ENCODE measurements at places on chromosomes 12 and 14.

- DNase-seq = no peak
Observed at GRCh38 chr12:104204690-104205480, 10.7 kb upstream of the TXNRD1 start.

GRCh38 chr14:77139540-77140358, 1.8 kb downstream of the ZDHHC22 start:
- DNase-seq = no peak

- DNase-seq = no peak
Observed at GRCh38 chr12:124864326-124864752, 675 bp upstream of the SCARB1 start.

GRCh38 chr14:20794644-20795369, 7.8 kb downstream of the RNASE1 start:
- no peak for DNase-seq

DNA sequence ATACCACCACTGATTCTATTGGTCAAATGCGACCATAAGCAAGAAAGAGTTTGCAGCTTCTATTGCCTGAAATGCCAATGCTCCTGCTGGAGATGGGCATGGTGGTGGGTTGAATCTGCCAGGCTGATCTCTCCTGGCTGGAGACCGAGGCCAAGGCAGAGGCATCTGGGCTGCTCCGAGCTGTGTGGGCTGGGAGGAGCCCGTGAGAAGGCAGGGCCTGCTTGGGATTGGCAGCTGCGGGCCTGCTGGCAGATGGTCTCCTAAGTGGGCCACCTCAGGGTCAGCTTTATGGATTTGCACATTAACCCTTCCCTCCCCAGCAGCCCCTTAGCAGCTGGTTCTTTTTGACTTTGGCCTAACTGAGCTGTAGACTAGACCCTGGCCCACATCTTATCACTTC, 25.4 kb downstream of the SRRM4 start:
- no peak for DNase-seq

DNA sequence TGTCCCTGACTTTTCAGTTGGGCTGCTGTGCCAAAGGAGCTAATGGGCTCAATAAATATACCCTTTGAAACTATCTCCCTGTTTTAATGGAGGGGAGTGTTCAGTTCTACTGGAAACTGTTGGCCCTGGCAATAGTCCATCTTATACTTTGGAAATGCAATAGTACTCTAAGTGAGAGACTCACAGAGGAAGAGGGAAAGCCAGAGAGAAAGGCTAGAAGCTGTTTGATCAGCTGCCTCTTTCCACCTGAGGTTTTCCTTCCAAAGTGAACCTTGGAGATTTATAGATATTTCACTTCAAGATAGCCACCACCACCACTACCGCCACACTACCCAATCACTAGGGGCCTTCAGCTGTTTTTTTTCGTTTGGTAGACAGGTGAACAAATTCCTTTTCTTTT, 93.6 kb upstream of the CCDC91 start:
- no peak for DNase-seq

DNA sequence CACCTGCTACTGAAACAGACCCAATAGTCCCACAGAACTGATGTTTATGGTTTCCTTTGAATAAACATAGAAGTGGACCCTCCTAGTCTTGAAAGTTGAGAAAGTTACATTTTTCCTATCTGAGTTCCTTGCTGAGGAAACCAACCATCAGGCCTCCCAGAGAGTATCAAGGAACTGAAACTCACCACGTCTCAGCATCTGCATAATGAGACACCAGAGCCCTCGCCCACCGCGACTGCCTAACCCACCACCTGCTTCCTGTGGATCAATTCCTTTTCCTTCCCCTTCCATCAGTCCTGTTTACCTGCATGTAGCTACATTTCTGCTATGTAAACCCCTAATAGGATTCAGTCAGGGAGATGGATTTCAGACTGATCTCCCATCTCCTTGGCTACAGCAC, 443.2 kb upstream of the TMEM132C start:
- no peak for DNase-seq

DNA sequence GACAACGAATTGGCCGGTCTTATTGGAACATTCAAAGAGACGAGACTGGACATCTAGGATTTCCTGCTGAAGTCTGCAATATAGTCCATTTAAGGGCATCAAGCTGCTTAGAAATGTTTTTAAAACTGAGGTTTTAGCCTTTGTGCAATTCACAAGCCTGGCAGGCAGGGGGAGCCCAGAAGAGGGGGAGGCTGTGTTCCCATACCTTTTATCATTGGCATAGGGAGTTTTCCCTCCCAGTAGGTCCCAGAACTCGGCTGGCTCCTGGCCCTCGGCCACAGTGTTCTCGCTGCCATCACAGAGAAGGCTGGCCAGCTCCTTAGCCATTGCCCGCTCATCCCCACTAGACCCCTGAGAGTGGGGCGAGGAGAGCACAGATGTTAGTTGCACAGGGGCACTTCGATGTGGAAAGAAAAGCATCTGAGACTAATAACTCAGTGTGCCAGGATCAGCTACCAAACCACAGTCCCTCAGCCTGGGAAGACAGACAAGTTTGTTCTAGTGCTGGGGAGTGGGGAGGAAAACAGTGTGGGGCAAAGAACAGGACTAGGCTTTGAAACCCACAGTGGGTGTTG, 15.1 kb downstream of the AVIL start:
- DNase-seq = no peak

GRCh38 chr12:129909051-129910020, 5.5 kb upstream of the TMEM132D start:
- DNase-seq = no peak

- DNase-seq = no peak
Observed at GRCh38 chr12:78959556-78959955, 95.0 kb downstream of the SYT1 start.

GRCh38 chr14:64838656-64839055, 41.1 kb downstream of the SPTB start:
- DNase-seq = no peak

DNA sequence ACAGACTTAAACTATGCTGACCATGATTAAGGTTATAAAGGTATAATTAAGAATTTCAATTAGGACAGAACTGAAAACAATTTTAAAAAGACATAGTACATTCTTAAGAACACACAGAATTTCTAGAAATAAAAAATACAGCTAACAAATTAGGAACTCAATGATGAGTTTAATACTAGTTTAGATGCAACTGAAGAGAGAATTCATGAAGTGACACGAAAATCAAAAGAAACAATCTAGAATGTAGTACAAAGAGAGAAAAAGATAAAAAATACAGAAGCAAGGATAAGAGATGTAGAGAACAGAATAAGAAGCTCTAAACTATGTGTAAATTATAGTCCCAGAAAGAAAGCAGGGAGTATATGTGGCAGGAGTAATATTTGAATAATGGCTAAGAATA, 187.8 kb upstream of the KRR1 start:
- DNase-seq = no peak

DNA sequence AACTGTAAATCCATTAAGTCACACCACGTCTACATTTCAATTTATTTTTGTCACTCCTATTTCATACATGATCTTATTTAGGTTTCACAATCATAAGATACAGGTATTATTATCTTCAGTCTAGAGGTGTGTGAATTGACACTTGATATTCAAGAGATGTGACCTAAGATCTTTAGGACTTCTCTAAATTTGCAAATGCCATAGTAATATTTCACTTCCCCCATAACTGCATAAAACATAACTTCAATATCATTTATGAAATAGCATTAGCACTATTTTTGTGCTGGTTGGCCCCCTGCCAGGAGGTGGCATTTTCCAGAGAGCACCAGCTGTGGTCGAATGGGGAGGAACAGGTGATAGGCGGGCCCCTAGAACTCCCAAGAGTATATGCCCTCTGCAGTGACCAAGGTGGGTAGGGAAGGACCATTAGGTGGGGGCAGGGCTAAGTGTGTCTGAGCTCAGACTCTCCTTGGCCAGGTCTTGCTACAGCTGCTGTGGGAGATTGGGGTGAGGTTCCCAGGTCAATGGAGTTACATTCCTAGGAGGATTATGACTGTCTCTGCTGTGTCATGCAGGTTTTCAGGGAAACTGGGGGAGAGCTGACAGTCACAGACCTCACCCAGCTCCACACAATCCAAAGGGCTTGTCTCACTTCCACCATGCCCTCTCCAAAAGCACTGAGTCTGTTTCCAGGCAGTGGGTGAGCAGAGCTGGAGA, 49.2 kb upstream of the ERGIC2 start:
- no peak for DNase-seq

DNA sequence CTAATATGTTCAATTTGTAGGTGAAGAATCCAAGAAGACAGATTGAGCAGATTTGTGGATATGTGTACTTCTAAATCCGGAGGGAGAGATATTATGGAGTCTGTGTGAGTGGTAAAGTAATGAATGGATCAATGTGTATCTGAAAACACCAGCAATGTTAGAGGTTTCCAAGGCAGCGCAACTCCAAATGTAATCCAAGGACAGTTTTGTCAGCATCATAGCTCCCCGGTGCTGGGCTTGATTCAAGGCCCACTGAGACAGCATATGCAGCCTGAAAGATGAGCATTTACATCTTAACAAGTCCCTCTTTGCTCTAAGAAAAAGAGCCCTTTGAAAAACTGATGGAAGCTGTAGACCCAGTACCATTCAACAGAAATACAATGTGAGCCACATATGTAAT, 38.3 kb upstream of the FRMD6 start:
- no peak for DNase-seq

- DNase-seq = no peak
Observed at GRCh38 chr14:61121355-61121787, 140.3 kb downstream of the SLC38A6 start.

DNA sequence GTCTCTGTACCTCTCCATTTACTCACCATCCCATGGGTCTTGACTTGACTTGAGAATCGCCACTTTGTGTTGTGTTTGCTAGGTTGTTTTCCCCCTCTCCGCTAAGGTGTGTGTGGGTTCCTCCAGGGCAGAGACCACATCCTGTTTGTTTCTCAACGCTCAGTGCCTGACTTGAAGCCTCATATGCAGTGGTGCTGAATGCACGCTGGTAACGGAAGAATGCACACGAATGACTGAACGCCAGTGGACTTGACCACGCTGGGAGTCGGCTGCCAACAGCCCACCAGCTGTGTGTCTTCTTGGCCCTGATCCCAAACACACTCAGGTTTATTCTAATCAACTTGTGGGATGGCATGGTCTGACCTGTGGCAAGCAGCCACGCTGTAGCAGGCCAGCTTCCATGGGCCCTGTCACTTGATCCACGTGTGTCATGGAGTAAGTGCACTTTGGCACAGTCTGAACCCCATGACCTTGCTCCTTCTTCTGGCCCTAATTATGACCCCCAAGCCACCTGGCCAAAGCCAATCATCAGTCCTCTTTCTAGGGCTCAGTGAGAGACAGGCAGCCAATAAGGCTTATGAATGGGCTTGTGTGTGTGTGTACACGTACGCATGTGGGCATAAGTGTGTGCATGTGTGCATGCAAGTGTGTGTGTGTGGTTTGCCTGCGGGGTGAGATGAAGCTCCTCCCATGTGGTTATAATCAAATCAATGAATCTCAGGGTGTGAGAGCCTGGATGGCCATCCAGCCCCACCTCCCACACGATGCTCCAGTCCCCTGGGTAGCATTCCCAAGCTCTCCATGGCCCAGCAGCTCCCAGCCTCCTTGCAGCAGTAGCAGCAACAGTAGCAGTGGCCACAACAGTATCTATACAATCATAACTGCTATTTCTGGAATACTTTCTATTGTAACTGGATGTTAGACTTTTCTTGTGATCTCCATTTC, 6.4 kb upstream of the TC2N start:
- peak; percentile 67 for DNase-seq

GRCh38 chr14:36478782-36479181, 41.2 kb downstream of the NKX2-1 start:
- DNase-seq = no peak

DNA sequence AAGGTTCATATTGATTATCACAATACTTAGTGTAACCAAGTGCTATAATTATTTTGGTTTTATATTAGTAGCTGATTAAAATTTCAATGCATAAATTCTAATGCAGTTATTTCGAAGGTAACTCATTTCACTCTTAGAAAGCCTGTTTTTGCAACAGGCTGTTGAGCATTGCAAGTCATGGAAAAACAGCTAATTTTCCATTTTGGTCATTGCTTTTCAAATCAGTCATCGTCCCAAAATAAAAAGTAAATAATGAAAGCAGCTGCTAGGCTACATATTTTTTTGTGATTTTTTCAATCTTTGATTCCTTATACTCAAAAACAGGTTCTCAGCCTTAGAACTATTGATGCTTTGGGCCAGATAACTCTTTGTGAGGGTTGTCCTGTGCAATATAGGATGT, 22.9 kb downstream of the VEZT start:
- DNase-seq = no peak

GRCh38 chr12:90653040-90653439, 301.9 kb downstream of the CCER1 start:
- no peak for DNase-seq

DNA sequence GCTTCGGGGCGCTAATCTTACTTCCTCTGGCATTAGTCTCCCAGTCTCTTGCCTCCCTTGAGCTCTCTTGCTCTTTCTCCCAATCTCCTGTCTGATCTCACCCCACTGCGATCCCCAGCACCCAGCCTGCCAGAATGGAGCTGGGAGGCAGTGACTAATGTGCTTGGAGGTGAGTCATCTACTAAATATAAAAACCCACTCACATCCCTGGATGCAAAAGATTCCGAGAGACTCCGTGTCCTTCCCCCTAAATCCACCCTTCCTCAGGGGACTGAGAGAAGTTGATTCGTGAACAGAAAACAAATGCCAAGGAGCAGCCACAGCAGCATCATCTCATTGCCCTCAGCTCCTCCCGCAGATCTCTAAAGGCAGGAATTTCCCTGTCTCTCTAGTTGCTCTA, 45.7 kb upstream of the KCNA5 start:
- DNase-seq = no peak

DNA sequence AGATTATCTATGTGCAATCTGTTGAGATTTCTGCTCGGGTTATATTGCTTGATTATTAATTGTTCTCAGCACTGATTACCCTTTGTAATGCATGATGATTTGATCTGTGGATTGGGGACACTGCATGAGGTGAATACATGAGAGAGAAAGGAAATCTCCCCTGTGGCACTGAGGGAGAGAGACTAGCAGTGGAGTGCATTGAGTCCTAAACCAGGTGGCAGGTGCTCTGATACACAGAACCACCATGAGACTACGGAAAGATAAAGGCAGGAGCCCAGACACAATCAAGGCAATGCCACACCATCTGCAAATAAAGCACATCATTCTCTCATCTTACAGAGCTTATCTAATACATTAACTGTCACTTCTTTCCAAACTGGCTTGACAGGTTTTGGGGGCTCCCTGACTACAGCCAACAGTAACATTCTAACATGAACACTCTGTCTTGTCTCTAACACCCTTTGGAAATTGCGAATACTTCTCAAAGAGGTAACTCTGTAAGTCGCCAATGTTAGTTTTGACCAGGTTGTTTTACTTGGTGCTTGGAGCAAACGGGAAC, 37.6 kb upstream of the TSPAN8 start:
- no peak for DNase-seq

- DNase-seq = no peak
Observed at GRCh38 chr12:20044846-20045245, 323.5 kb upstream of the PDE3A start.

- DNase-seq = no peak
Observed at GRCh38 chr12:41479426-41479825, 291.3 kb downstream of the PDZRN4 start.

GRCh38 chr14:49997991-49998390, 105.1 kb downstream of the ARF6 start:
- no peak for DNase-seq

All from stimulated activated naive CD4-positive, alpha-beta T cell (primary cell).